ENCODE measurements at places on chromosomes 5 and 9. TPM values are rescaled to one million over a fixed set of nuclear protein-coding genes. Genes with fewer than 3 reads are reported as not detected.

DNA sequence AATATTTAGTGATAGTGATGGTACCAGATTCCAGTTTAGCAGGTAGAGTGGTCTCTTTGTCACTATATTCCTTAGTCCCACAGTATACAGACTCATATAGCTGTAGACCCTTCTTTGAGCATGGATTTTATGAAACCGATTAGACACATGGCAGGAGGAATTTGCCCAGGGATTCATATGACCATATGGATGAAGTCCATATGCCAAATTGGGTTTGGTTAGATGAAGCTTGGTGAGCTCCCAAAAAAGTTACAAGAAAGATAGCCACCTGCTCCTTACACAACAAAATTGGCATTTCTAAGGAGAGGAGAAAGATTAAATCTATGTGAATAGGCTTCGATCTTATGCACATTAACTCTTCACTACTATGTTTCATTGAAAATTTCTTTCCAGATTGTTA, 211.4 kb downstream of the CWC27 start:
- H3K27ac ChIP-seq = no peak overlapping the region
- no peak for DNase-seq
- no peaks in the 10 kb centered on the region for H3K27me3 ChIP-seq
- H3K36me3 ChIP-seq = peaks cover 47% of the 10 kb centered on the region

DNA sequence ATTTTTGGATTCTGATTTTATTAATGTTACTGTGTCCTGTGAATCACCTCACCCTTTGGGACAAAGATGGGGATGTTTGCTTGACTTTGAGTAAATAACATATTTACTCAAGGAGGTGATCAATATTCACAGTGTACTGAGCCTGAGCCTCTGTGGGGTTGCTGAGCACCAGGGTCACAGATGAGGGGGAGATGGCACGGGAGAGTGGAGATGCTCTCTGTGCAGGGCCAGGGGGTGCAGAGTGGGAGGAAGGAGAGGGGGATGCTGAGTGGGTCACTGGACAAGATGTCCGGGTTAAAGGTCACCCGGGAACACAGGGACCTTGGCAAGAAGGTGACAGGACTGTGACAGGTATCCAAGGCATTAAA, 4.0 kb downstream of the SQSTM1 start:
- DNase-seq = no peak
- peaks cover 16% of the 10 kb centered on the region for H3K4me1 ChIP-seq
- H3K4me3 ChIP-seq = no peak overlapping the region
- no peaks in the 10 kb centered on the region for H3K27me3 ChIP-seq
- no peak overlapping the region for H3K27ac ChIP-seq

DNA sequence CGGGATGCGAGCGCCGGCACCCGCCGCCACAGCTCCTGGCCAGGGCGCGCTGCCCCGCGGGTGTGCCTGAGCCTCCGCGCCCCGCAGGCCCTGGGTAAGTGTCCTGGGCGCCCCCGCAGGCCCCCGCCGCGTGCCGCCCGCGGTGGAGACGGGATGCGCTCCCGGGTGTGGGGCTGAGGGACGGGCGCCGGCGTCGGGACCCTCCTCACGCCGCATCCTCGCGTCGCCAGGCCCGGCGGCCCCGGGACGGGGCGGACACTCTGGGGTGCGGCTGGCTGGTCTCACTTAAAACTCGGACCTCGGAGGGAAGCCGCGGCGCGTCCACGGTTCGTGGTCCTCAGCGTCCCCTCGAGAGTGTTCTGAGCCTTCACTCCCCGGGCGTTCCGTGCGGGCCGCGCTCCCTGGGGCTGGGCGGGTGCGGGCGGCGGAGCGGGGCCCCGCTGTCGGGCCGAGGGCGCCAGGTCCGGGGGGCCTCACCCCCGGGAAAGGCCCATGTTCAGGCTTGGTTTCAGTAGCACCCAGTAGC, 275 bp downstream of the AHRR start:
- no peak overlapping the region for H3K27ac ChIP-seq
- no peak overlapping the region for H3K4me3 ChIP-seq
- no peaks in the 10 kb centered on the region for H3K36me3 ChIP-seq
- H3K27me3 ChIP-seq = peaks cover 56% of the 10 kb centered on the region
- no peaks in the 10 kb centered on the region for H3K4me1 ChIP-seq

DNA sequence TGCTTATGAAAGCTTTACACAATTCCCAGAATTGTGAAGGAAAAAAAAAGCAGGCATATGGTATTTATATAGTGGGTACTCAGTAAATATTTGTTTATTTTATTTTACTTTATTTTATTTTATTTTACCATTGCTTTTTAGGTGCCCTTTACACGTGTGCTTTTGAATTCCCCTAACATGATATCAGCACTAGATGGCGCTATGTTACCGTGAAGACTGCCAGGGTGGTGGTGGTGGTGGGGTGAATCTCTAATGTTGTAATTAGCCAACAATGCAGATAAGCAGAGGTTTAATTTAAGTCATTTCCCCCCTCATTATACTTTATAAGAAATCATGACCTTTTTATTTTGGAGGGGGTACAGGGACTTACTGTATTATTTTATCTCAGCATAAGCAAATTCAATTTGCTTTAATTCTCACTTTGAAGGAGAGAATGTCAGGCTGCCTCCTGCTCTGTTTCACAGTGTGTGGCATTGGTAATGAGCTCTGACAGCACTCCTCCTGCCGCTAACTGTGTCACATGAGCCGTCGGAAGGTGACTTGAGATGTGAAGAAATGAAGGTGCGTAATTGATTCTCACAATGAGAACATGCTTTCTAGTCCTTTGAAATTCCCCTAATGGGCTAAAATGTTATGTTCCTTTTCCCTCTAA, 165.6 kb downstream of the YTHDC2 start:
- H3K4me1 ChIP-seq = peaks cover 18% of the 10 kb centered on the region
- peak; percentile 76 for DNase-seq
- H3K4me3 ChIP-seq = no peak overlapping the region
- no peaks in the 10 kb centered on the region for H3K27me3 ChIP-seq

DNA sequence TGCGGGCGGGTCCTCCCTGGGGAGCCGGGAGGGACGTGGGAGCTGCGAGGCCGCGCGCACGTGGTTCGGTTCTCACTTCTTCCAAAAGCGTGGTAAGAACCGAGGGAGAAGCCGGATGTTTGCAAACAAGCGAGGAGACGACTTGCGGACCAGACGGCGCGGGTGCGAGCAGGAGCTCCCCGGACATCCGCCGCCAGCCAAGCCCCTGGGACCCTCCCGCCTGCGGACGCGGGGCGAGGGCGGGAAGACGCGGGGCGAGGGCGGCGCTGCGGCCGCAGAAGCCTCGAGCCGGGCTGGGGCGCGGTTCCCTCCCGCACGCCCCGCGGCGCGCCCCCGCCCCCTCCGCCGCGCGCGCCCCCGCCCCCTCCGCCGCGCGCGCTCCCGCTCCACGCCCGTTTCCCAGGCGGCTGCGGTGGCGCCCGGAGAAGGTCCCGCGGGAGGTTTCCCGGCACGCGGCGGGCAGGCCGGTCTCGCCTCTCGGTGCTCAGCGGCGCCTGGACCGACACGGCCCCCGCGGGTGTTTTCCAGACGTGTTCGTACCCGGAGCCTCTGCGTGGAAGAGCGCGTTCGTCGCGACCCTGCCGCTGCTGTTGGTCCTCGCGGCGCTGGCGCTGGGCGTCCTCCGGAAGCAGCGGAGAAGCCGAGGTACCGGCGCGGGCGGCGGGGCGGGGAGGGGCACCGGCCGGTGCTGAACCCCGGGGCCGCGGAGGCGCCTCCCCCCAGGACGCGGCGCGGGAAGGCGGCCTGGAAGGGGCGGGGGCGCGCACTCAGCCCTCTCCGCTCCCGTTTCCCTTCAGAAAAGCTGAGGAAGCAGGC, 12.8 kb downstream of the BTNL9 start:
- peaks cover 65% of the 10 kb centered on the region for H3K27me3 ChIP-seq
- peak; percentile 75 for DNase-seq
- no peak overlapping the region for H3K27ac ChIP-seq
- H3K4me3 ChIP-seq = no peak overlapping the region

- H3K27ac ChIP-seq = no peak overlapping the region
- no peaks in the 10 kb centered on the region for H3K36me3 ChIP-seq
- peak; percentile 13 for DNase-seq
- peaks cover 2% of the 10 kb centered on the region for H3K27me3 ChIP-seq
- no peak overlapping the region for H3K4me3 ChIP-seq
- no peaks in the 10 kb centered on the region for H3K4me1 ChIP-seq
These were observed 12.8 kb upstream of the PANK3 start for GRCh38 chr5:168592014-168592368.

GRCh38 chr9:78562021-78562420, 265.1 kb downstream of the PSAT1 start:
- no peak overlapping the region for H3K4me3 ChIP-seq
- no peaks in the 10 kb centered on the region for H3K27me3 ChIP-seq
- no peaks in the 10 kb centered on the region for H3K4me1 ChIP-seq
- H3K27ac ChIP-seq = no peak overlapping the region
- no peak for DNase-seq

DNA sequence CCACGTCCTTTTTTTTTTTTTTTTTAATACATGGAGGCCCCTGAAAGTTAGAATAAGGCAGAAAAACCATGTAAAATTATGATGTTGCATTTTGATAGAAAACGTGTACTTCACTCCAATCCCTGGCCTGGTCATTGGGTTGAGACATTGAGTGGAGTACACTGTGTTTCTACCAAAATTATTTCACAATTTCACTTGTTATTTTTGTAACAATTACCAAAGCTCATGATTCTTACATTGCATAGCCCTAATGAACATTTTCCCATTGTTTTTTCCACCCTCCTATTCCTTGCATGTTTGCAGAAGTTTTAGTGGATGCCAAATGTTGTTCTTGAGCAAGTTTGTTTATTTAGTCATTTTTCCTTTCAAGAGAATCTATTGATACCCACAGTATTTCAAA, 21.9 kb downstream of the MAMDC2 start:
- no peaks in the 10 kb centered on the region for H3K36me3 ChIP-seq
- no peaks in the 10 kb centered on the region for H3K4me1 ChIP-seq
- no peak overlapping the region for H3K27ac ChIP-seq
- no peaks in the 10 kb centered on the region for H3K27me3 ChIP-seq
- DNase-seq = no peak

- H3K4me3 ChIP-seq = no peak overlapping the region
- DNase-seq = no peak
- no peaks in the 10 kb centered on the region for H3K36me3 ChIP-seq
- H3K27me3 ChIP-seq = no peaks in the 10 kb centered on the region
- H3K4me1 ChIP-seq = no peaks in the 10 kb centered on the region
These were observed 96.1 kb upstream of the IRX2 start for GRCh38 chr5:2847608-2848007.

TMEM203 gene
- 34.0 TPM for total RNA-seq

DNA sequence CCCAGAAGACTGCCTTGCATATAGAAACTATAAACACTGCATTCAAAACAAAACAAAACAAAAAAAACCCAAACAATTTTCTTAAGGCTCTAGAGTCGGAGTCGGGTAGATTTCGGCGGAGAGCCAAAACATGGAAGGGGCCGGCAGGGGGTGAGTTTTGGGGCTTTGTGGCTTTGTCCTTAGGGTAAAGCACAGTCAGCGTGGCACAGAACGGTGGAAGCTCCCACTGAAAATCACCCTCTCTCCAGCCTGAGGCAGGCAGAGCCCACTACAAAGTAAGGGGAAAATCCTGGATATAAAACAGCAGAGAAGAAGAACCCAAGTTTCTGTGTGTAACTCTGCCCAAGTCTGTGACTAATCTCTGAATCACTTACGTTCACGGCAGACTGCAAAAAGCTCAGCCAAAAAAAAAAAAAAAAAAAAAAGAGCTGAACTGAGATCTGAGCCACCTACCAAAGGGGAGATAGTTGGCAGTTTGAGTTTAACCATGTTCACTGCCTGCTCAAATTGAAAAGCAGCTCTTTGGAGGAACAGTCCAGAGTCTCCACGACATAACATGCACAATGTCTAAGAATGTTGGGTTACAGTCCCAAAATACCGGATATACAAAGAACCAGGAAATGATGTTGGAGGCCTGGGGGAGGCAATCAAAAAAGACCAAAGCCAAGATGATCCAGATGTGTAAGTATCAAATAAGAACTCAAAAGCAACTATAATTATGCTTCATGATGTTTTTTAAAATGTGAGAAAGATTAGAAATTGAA, 26.6 kb upstream of the OR2K2 start:
- no peak overlapping the region for H3K27ac ChIP-seq
- H3K4me3 ChIP-seq = no peak overlapping the region
- no peaks in the 10 kb centered on the region for H3K27me3 ChIP-seq

ARSI gene
- 2.4 TPM for total RNA-seq

GRCh38 chr5:177453852-177454396, 7.3 kb downstream of the PRR7 start:
- DNase-seq = no peak
- H3K36me3 ChIP-seq = peaks cover 25% of the 10 kb centered on the region
- peak overlapping the region; percentile 72 for H3K4me3 ChIP-seq
- peaks cover 2% of the 10 kb centered on the region for H3K4me1 ChIP-seq
- H3K27ac ChIP-seq = peak overlapping the region; percentile 84

GRCh38 chr5:158277276-158277675, 418.3 kb upstream of the CLINT1 start:
- no peak overlapping the region for H3K27ac ChIP-seq
- H3K4me1 ChIP-seq = peaks cover 15% of the 10 kb centered on the region
- H3K4me3 ChIP-seq = no peak overlapping the region
- no peaks in the 10 kb centered on the region for H3K27me3 ChIP-seq

- H3K4me1 ChIP-seq = no peaks in the 10 kb centered on the region
- no peak overlapping the region for H3K4me3 ChIP-seq
- no peaks in the 10 kb centered on the region for H3K27me3 ChIP-seq
- no peak for DNase-seq
These were observed 35.7 kb downstream of the LRRC70 start for GRCh38 chr5:62614355-62614754.

HCN1 gene
- total RNA-seq = 5.9 TPM

DNA sequence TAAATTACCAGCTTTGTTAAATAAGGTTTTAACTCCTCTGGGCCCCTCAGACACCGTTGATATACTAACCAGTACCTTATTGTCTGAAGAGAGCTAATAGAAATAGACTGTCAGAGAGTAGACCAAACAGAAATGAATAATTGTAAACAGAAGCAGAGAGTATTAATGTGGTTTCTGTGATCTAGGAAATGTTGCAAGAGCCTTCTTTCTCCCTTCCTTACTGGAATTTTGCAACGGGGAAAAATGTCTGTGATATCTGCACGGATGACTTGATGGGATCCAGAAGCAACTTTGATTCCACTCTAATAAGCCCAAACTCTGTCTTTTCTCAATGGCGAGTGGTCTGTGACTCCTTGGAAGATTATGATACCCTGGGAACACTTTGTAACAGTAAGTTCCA, 5.1 kb downstream of the TYRP1 start:
- no peak overlapping the region for H3K4me3 ChIP-seq
- no peak overlapping the region for H3K27ac ChIP-seq

- peaks cover 43% of the 10 kb centered on the region for H3K36me3 ChIP-seq
- peak overlapping the region; percentile 77 for H3K27ac ChIP-seq
- H3K4me3 ChIP-seq = peak overlapping the region; percentile 11
- peaks cover 13% of the 10 kb centered on the region for H3K4me1 ChIP-seq
- DNase-seq = peak; percentile 93
These were observed 21.5 kb downstream of the SHB start for GRCh38 chr9:38047301-38048251.

- H3K27ac ChIP-seq = no peak overlapping the region
- no peak for DNase-seq
- H3K36me3 ChIP-seq = peaks cover 10% of the 10 kb centered on the region
- no peak overlapping the region for H3K4me3 ChIP-seq
- H3K27me3 ChIP-seq = no peaks in the 10 kb centered on the region
These were observed 2.8 kb upstream of the FAM193B start for GRCh38 chr5:177557041-177557647.

TMEFF1 gene
- total RNA-seq = 56.5 TPM

C5orf58 gene
- total RNA-seq = 1.2 TPM

Measured in endodermal cell (in vitro differentiated cells).